Activated T-cell treated with anti-CD3 and anti-CD28 coated beads, Interleukin-2, amount 50 U/mL, for 24 hours (primary cell): ENCODE measurements at places on chromosomes 6 and 20.

DNA sequence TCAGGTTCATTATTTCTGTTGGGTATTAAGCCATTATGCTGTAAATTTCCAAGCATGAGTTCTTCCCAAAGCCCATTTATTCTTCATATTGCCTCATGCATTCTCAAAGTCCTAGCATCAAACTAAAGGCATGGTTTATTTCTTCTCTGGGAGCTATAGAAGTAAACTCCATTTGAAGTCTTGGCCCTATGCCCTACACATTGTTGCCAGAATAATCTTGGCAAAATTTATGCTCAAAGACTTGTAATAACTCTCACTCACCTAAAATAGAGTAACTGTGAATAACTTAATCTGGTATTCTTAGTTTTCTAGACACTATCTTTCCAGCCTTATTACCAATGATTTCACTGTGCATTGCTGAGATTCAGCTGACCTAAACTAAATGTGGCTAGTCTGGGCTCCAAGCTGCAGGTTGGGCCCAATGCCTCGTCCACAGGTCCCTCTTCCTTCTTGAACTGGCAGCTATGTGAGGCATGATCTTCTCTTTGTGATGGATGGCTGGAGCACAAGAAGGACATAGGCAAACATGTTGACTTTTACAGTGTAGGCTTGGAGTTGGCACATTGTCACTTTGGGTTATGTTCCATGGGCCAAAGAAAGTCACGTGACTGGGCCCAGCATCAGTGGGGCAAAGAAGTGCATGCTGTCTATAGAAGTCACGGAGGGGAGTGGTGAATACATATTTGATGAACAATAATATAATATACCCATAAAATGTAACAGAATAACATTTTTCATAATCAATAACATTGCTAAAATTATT, 39.1 kb upstream of the ANKEF1 start:
- no peak for DNase-seq
- no peaks in the 10 kb centered on the region for H3K36me3 ChIP-seq
- H3K4me3 ChIP-seq: no peak overlapping the region
- H3K27ac ChIP-seq: no peak overlapping the region

- no peak overlapping the region for H3K4me3 ChIP-seq
- H3K27me3 ChIP-seq: no peaks in the 10 kb centered on the region
- no peak overlapping the region for H3K27ac ChIP-seq
- DNase-seq: no peak
- no peaks in the 10 kb centered on the region for H3K4me1 ChIP-seq
- H3K36me3 ChIP-seq: no peaks in the 10 kb centered on the region
These were observed 649.7 kb upstream of the CHD6 start for GRCh38 chr20:42267793-42268384.

DNA sequence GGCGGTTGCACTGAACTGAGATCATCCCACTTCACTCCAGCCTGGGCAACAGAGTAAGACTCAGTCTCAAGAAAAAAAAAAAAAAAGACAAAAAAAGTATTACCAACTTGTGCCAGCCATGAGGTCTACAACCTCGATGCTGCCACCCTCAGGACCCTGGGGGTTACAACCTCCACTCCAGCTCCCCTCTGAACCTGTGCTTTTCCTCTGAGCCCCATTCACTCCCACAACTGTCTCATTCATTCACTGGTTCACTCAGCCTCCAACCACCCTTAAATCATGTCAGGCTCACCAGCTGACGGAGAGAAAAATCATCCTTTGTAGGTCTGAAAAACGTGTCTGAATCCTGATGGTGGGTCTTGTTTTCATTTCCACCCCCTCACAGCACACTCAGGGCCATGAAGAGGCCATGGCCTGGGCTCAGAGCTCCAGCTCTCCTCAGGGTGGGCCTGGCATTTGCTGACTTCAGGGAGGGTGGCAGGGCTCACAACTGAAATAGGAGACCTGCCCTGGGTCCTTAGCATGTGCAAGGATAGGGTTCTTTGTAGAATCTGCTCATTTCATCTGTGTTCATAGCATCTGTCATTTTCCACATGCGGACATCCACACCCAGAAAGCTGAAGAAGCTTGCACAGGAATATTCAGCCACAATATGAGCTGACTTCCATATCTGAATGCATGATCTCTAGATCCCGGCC, 1.9 kb upstream of the ULBP1 start:
- peaks cover 30% of the 10 kb centered on the region for H3K4me1 ChIP-seq
- DNase-seq: no peak
- peaks cover 86% of the 10 kb centered on the region for H3K27me3 ChIP-seq
- peaks cover 1% of the 10 kb centered on the region for H3K36me3 ChIP-seq
- no peak overlapping the region for H3K27ac ChIP-seq

GRCh38 chr20:17896193-17896723, 72.3 kb downstream of the SNX5 start:
- H3K4me1 ChIP-seq: peaks cover 17% of the 10 kb centered on the region
- H3K36me3 ChIP-seq: no peaks in the 10 kb centered on the region
- H3K27me3 ChIP-seq: peaks cover 42% of the 10 kb centered on the region

GRCh38 chr6:35919827-35920751, 809 bp downstream of the SRPK1 start:
- peak; percentile 68 for DNase-seq
- H3K27ac ChIP-seq: peak overlapping the region; percentile 98
- H3K36me3 ChIP-seq: peaks cover 51% of the 10 kb centered on the region
- no peaks in the 10 kb centered on the region for H3K27me3 ChIP-seq
- peak overlapping the region; percentile 91 for H3K4me3 ChIP-seq
- H3K4me1 ChIP-seq: peaks cover 49% of the 10 kb centered on the region

DNA sequence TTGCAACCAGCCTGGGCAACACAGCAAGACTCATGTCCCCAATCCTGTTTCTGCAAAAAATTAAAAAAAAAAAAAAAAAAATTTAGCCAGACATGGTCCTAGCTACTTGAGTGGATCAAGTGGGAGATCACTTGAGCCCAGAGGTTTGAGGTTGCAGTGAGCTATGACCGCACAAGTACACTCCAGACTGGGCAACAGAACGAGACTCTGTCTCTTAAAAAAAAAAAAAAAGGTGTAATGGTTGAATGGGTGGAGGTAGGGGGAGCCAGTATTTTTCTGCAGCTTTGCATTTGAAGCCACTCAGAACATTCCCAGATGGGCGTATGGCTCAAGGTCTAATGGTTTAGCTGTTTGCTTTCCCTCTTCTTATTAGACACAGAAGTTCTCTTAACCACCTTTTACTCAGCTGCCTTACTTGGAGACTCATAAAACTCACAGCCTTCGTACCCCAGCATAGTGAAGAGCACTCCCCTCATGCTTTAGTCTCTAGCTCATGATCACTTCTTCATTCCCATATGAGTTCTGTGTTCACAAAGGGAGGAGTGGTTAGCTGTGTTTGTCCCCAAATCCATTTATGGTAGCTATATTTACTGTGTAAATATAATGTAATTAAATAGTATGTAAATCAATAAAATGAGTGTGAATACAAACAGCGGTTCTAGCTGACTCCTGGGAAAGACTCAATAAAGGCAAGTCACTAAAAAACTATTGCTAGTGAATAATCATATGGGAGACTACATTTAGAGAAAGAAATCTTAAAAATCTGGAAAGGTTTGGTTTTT, 9.0 kb downstream of the FKBP1A start:
- no peak for DNase-seq
- no peak overlapping the region for H3K4me3 ChIP-seq
- H3K4me1 ChIP-seq: peaks cover 96% of the 10 kb centered on the region
- peaks cover 94% of the 10 kb centered on the region for H3K36me3 ChIP-seq
- H3K27me3 ChIP-seq: no peaks in the 10 kb centered on the region

GRCh38 chr6:27138837-27139755, 108.4 kb upstream of the PRSS16 start:
- H3K27me3 ChIP-seq: no peaks in the 10 kb centered on the region
- peaks cover 70% of the 10 kb centered on the region for H3K4me1 ChIP-seq
- H3K36me3 ChIP-seq: peaks cover 37% of the 10 kb centered on the region
- peak overlapping the region; percentile 98 for H3K27ac ChIP-seq
- peak overlapping the region; percentile 95 for H3K4me3 ChIP-seq
- DNase-seq: peak; percentile 85

DNA sequence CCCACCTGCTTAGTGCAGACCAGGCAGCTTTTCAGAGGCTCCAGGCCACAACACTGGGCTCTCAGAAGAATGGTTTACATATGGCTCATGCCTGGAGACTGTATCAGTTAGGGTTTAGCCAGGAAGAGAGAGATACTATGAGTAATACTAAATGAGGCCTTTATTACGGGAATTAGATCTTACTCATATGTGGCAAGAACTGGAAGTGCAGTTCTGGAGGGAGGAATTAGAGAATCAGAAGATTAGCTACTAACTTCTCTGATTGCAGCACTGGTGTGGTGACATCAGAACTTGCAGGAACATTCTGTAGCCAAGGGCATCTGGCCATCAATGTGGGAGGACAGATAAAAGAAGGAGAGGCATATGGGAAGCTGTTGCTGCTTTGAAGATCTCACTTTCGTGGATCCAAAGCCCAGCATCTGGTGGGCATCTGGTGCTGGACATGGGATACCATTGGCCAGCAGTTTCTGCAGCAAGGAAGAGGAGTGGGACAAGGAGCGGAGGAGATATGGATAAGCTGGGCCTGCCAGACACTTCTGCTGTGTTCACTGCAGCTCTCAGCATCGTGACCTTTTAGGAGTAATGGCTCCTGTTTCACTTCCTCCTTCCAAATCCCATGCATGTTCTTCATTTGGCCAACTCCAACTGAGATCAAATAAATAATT, 248.5 kb downstream of the BTBD3 start:
- no peaks in the 10 kb centered on the region for H3K27me3 ChIP-seq
- DNase-seq: no peak
- H3K4me3 ChIP-seq: no peak overlapping the region
- H3K36me3 ChIP-seq: no peaks in the 10 kb centered on the region
- no peaks in the 10 kb centered on the region for H3K4me1 ChIP-seq

DNA sequence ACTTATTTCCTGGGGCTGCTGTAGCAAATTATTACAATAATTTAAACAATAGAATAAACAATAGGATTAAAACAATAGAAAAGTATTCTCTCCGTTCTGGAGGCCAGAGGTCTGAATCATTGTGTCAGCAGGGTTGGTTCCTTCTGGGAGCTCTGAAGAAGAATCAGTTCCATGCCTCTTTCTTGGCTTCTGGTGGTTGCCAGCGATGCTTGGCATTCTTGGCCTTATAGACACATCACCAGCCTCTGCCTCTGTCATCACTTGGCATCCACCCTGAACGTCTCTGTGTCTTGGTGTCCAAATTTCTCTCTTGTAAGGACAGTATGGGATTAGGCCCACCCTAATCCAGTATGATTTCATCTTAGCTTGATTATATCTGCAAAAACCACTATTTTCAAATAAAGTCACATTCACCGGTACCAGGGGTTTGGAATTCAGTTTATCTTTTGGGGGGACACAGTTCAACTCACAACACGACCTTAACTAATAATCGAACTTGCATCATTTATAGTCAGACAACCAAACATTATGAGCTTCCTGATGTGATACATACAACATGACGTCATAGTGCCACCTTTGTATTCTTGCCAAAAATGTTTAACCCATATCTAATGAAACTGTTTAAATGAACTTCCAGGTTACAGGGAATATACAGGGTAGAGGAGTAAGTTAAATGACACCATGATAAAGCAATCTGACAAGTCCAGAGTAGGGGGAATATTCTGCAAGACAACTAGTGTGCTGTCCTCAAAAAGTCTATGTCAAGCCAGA, 84.7 kb upstream of the RNF24 start:
- no peaks in the 10 kb centered on the region for H3K27me3 ChIP-seq
- no peak overlapping the region for H3K27ac ChIP-seq
- H3K4me3 ChIP-seq: no peak overlapping the region
- peaks cover 5% of the 10 kb centered on the region for H3K4me1 ChIP-seq
- no peaks in the 10 kb centered on the region for H3K36me3 ChIP-seq

GRCh38 chr6:36386495-36387439, 702 bp downstream of the ETV7 start:
- peak overlapping the region; percentile 77 for H3K4me3 ChIP-seq
- H3K4me1 ChIP-seq: peaks cover 37% of the 10 kb centered on the region
- H3K27me3 ChIP-seq: peaks cover 46% of the 10 kb centered on the region

GRCh38 chr6:140345935-140346334, 971.5 kb upstream of the CITED2 start:
- H3K36me3 ChIP-seq: no peaks in the 10 kb centered on the region
- H3K27ac ChIP-seq: no peak overlapping the region
- no peak overlapping the region for H3K4me3 ChIP-seq
- H3K27me3 ChIP-seq: peaks cover 6% of the 10 kb centered on the region

GRCh38 chr6:36959555-36960250, 5.2 kb downstream of the PI16 start:
- no peak overlapping the region for H3K4me3 ChIP-seq
- no peaks in the 10 kb centered on the region for H3K27me3 ChIP-seq
- H3K27ac ChIP-seq: peak overlapping the region; percentile 14
- no peaks in the 10 kb centered on the region for H3K36me3 ChIP-seq
- H3K4me1 ChIP-seq: peaks cover 60% of the 10 kb centered on the region

DNA sequence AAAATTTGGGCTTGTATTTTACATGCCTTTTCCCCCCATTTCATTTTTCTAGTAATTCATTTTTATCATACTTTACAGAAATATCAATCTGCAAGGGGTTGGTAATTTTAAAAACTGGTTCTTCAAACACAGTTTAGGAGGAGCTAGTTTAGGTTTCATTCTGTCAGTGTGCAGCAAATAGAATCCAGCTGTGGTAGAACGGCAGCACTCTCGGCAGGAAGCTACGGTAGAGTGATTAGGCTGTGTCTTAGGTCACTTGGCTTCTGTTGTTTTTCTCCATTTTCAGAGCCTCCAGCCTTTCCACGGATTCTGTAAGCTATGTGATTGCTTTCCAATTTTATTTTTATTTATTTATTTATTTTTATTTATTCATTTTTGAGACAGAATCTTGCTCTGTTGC, 32.7 kb downstream of the TLDC2 start:
- peaks cover 73% of the 10 kb centered on the region for H3K36me3 ChIP-seq
- no peak overlapping the region for H3K27ac ChIP-seq
- peaks cover 11% of the 10 kb centered on the region for H3K4me1 ChIP-seq
- no peak overlapping the region for H3K4me3 ChIP-seq
- no peaks in the 10 kb centered on the region for H3K27me3 ChIP-seq

DNA sequence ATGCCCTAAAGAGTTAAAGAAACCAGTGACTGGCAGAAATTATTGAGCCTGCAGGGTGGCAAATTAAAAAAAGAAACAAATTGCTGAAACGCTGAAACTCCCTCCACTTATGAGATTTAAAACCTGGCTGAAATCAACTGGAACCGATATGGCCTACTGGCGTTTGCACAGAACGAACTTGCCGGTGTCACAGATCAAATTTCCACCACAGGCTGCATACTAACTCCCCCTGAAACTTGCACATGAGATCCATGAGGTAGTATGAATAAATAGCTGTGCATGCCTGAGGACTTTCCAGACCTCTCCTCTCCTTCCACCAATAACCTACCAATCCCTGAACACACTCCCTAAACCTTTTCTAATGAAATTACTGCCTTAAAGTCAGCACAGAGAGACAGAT, 150.4 kb downstream of the RNGTT start:
- H3K4me3 ChIP-seq: no peak overlapping the region
- no peak for DNase-seq
- no peak overlapping the region for H3K27ac ChIP-seq

DNA sequence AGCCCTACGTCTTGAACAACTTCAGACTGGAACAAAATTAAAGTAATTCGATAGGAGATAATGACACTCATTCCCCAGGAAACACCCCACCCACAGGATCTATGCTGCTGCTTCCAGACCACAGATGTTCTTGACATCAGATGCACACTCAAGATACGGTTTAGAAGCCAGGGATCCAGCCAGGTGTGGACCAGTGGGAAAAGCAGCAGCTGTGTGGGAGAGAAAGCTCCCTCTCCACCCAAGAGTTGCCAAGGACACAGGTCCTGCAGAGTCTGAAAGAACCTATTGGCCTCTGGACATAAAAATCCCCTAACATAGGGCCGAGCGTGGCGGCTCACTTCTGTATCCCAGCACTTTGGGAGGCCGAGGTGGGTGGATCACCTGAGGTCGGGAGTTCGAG, 91.7 kb upstream of the NFATC2 start:
- no peak overlapping the region for H3K4me3 ChIP-seq
- no peaks in the 10 kb centered on the region for H3K36me3 ChIP-seq
- peaks cover 32% of the 10 kb centered on the region for H3K27me3 ChIP-seq
- DNase-seq: no peak
- H3K4me1 ChIP-seq: peaks cover 53% of the 10 kb centered on the region
